Heart left ventricle (tissue), 16 donors: ENCODE measurements at places on chromosomes 4 and X.

- DNase-seq = no peak
Measured at GRCh38 chr4:118904935-118905334, 16.3 kb downstream of the SYNPO2 start.

- DNase-seq = no peak
Measured at GRCh38 chr4:183610613-183611012, 48.4 kb downstream of the RWDD4 start.

- no peak for DNase-seq
Measured at GRCh38 chr4:110638089-110638746, 15.3 kb upstream of the PITX2 start.

DNA sequence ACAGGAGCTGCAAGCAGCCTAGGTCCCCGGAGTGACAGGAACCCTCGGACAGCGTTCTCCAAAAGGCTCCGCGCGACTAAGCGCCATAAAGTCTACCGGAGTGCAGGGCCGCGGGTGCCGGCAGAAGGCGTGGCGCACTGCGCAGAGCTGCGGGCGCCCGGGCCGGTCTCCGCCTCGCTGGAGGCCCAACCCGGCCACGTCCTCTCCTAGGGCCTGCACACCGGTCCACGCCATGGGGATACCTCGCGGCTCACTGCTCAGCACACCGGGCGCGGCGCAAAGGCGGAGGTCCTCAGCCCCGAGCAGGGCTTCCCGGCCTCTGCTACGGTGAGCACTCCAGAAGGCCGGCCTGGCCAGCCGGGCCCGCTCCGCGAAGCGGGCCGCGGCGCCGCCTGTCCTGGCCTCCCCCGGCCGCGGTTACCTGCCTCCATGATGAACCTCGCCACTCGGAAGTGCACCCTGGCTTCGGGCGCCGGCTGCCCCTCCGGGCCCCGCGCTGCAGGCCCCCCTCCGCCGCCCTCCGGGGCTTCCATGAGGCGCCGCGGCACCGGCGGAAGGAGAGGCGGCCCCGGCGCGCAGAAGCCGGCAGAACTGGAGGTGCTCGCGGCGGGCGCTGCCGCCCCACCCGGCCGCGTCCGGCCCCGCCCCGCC lies at the start of gene CCNQ:
Gene CCNQ, minus strand, starts transcription at position 599 of the 651 bp plus-strand sequence. Its CDS starts 66 bp downstream, at position 533.
- DNase-seq = no peak

DNA sequence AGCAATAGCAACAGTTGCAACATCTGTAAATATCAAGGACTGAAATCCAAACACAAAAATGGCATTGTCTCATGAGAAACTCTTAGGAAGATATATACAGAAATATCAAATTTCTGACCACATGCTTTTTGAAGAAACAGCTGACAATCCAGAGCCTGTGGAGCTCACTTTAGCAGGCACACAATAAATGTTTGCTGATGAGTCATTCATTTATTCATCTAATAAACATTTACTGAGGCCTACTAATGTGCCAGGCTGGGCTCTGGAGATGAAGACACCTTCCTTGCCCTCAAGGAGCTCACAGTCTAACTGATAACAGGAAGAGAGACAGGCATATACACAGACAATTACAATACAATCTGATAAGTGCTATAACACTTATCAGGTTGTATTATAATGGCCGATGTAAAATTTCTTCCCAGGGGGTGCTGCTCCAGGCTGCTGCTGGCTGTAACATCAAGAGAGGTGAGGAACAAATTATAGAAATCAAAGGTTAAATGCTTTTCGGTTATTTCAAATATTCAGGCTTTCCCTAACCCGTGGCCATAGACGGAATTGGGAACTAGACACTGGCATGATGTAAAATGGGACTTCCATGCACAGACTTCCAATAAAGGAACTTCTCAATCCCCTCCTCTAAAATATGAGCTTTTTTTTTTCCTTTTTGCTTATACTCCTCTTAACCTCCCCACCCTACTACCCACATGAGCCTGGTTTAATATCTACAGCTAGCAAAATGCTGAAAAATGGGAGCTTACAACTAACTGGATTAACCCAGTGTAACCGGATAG lies 16.8 kb upstream of the ZCCHC13 start:
- no peak for DNase-seq
